SJSA1 (cell line): ENCODE measurements at places on chromosomes 2 and 18. TPM values are rescaled to one million over a fixed set of nuclear protein-coding genes. Genes with fewer than 3 reads are reported as not detected.

Gene CLEC4F
- total RNA-seq = not detected in 2 replicates

Gene UGT1A4
- total RNA-seq = not detected in 2 replicates

Gene MBD2
- 38.4 and 41.5 TPM in 2 replicates for total RNA-seq

Gene KCNK3
- total RNA-seq = not detected in 2 replicates

Gene DYSF
- total RNA-seq = 12.1 and 17.2 TPM in 2 replicates

Gene OXER1
- not detected in 2 replicates for total RNA-seq

DNA sequence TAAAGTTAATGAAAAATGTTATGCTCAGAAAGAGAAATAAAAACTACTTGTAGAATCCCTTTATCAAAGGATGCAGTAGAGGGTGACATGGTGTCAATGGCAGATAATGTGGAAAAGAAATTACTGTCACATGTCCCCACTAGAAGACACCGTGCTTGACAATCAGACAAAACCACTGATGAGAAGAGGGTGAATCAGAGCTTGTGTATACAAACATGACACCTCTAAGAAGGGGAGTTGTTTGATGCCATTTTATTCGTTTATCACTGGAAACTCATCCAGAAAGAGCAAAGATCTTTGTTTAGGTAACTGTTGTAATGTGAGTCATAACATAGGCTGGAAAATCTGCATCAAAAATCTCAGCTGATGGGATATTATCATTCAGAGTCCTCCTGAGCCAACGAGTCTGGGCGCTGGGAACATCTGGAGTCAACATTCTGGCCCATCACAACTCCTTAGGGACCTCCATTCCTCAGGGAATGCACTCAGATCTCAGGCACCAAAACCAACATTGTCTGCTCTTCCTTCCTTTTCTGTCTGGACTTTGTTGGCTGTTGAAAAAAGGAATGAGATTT lies 49.5 kb upstream of the RAB12 start:
- DNase-seq = peak; percentile 30

DNA sequence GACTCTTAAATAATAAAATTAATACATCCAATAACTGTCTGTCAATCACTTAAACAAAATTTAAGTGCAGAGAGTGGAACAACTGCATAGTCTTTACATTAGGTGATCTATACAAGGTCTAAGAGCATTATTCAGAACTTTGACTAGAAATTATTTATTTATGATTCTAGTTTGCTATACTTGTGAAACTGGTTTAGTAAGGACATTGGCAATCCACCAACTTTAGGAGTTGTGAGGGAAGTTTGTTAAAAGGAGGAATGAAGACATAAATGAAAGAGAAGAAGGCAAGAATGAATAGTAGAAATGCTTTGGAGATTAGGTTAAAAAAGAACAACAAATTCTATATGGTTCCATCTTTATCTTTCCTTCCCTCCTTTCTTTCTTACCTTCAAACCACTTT lies 217.5 kb downstream of the GPD2 start:
- DNase-seq = no peak

- DNase-seq = no peak
Observed at GRCh38 chr2:204129591-204130294, 193.2 kb downstream of the ICOS start.

- no peak for DNase-seq
Observed at GRCh38 chr18:41753826-41754225, 201.2 kb upstream of the PIK3C3 start.

DNA sequence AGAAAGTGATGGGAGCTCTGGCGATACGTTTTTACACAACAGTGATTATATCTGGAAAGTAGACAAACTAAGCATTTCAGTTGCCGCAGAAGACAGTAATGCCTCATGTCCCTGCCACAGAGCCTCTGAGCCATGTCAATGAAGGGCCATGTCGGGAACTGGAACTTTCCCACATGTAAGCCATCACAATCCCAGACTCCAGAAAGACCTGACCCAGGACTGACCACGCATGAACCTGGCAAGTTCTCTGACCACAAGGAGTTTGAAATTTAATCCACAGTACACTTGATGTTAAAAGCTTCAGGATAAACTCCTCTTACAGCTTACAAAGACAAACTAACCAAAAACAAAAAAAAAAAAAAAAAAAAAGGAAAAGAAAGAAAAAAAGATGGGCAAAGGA lies 267.3 kb downstream of the SLC8A1 start:
- DNase-seq = no peak

- no peak for DNase-seq
Observed at GRCh38 chr2:104840893-104841585, 12.9 kb upstream of the POU3F3 start.

DNA sequence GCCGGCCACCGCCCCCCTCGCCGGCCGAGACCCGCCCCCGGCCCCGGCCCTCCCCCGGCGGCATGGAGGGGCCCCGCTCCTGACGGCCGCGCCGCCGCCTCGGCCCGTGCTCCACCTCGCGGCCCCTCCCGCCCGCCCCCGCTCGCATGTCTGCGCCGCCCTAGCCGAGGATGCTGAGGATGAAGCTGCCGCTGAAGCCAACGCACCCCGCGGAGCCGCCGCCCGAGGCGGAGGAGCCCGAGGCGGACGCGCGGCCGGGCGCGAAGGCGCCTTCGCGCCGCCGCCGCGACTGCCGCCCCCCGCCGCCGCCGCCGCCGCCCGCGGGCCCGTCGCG lies 397 bp downstream of the ZCCHC2 start:
- no peak for DNase-seq

DNA sequence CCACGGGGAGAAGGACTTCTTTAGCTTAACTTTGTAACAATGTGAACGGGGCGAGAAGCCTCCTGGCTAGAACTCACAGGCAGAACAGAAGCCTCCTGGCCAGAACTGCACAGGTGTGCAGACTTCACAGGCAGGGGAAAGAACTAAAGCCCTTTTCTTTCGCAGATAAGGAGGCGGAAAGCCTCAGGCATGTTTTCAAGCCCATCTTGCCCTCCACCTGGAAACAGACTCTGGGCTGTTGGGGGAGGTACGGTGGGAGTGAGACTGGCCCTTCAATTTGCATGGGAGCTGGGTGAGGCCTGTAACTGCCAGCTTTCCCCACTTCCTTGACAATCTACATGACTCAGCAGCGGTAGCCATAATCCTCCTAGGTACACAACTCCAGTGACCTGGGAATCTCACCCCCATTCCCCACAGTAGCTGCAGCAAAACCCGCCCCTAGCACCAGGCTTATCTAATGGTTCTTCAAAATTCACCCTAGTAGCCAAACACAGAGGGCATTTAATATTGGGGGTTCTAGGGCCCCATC lies 22.9 kb upstream of the ABCA12 start:
- no peak for DNase-seq
